ENCODE measurements at places on chromosomes 16 and 17. TPM values are rescaled to one million over a fixed set of nuclear protein-coding genes. Genes with fewer than 3 reads are reported as not detected.
A peak's percentile ranks its signal among the peaks of the same experiment; 100 is the strongest.

KRTAP16-1 gene
- not detected for total RNA-seq

CDRT15 gene
- total RNA-seq, result not detected

HAS3 gene
- 2.7 TPM for total RNA-seq

ASGR2 gene
- total RNA-seq, result 1.4 TPM

DNA sequence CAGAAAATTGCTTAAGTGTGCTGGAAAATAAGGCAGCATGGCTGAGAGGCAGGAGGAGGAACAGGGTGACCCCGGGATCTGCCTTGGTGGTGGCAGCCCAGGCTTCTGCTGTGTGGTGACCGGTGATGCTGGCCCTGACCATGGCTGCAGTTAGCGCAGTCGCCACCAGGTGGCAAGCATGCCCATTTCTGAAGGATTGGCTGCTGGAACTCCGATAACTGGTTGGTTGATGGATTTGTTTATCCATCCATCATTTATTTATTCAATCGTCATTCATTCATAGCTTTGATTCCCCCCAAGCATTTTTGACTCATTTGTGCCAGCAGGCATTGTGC, 29.1 kb upstream of the ITGA3 start:
- H3K4me3 ChIP-seq, result peak overlapping the region; percentile 68
- no peaks in the 10 kb centered on the region for H3K27me3 ChIP-seq
- H3K36me3 ChIP-seq, result no peaks in the 10 kb centered on the region
- H3K27ac ChIP-seq, result peak overlapping the region; percentile 68

- no peak overlapping the region for H3K4me3 ChIP-seq
- H3K36me3 ChIP-seq, result no peaks in the 10 kb centered on the region
- no peak for DNase-seq
- H3K27ac ChIP-seq, result no peak overlapping the region
- no peaks in the 10 kb centered on the region for H3K27me3 ChIP-seq
- peaks cover 6% of the 10 kb centered on the region for H3K4me1 ChIP-seq
Measured at GRCh38 chr17:44922746-44923470, 7.6 kb upstream of the GFAP start.

DNA sequence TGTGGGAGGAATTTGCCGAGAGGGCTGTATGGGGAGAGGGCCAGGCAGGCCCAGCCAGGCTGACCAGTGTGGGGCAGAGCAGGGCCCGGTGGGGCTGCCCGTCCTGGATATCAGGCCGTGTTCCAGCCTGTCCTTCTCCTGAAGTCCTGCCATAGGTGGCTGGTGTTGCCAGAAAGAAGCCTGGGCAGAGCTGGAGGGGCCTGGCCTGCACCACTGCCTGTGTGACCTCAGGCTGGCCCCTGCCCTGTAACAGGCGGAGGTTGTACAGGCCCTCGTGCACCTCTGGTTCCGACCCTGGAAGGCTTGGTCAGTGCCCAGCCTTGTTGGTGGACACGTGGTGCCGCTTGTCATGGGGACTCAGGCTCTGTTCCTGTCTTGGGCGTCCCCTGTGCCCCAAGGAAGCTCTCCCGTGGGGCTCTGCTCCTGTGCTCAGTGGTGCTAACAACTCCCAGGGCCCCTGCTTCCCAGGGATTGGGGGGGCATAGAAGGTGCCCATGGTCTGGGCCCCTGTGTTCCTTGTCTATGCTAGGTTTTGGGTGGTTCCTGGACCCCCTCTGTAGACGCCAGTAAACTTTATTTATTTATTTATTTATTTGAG, 33.3 kb downstream of the ADCY7 start:
- H3K4me3 ChIP-seq, result no peak overlapping the region
- no peaks in the 10 kb centered on the region for H3K36me3 ChIP-seq
- H3K27me3 ChIP-seq, result no peaks in the 10 kb centered on the region
- no peaks in the 10 kb centered on the region for H3K4me1 ChIP-seq
- no peak overlapping the region for H3K27ac ChIP-seq

DNA sequence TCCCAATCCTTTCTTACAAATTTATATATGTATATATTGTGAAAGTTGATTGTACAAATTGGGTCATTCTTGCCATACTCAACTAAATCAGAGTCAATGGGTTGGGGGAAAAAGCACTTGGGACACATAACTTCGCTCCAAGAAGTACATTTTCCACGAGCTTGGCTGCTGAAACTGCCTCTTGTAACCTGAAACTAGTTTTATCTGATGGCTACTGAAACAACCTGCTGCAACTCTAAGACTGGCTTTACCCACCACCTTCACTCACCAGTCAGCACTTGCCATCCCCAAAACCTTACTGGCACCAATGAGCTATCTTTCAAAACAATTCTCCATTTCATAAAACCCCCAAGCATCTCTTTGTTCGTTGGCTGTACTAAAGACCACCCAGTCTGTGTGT, 14.5 kb upstream of the MYCBPAP start:
- H3K4me1 ChIP-seq, result no peaks in the 10 kb centered on the region
- H3K36me3 ChIP-seq, result no peaks in the 10 kb centered on the region
- no peaks in the 10 kb centered on the region for H3K27me3 ChIP-seq
- no peak overlapping the region for H3K4me3 ChIP-seq
- DNase-seq, result no peak

DNA sequence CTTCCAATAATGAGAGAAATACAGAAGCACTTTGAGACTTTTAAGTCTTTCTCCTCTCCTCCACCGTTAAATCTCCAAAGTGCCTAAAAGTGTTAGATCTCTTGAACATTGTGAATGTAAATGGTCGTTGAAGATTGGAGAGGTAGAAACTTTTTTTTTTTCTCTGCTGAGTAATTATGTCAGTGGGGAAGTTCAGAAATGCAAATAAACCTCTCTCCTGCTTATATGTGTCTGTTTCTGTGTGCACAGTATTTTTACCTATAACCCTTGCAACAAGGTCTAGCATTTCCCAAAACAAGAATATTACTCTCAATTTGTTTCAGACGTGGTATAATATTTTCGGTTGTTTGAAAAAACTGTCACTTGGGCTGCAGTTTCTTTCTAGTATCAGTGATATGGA, 833.6 kb upstream of the CDH8 start:
- H3K4me1 ChIP-seq, result no peaks in the 10 kb centered on the region
- H3K4me3 ChIP-seq, result no peak overlapping the region
- no peak for DNase-seq
- no peaks in the 10 kb centered on the region for H3K27me3 ChIP-seq
- H3K36me3 ChIP-seq, result no peaks in the 10 kb centered on the region

GRCh38 chr17:2388020-2388682, 12.7 kb downstream of the MNT start:
- peaks cover 24% of the 10 kb centered on the region for H3K36me3 ChIP-seq
- DNase-seq, result no peak
- no peaks in the 10 kb centered on the region for H3K27me3 ChIP-seq
- peaks cover 29% of the 10 kb centered on the region for H3K4me1 ChIP-seq
- no peak overlapping the region for H3K27ac ChIP-seq

DNA sequence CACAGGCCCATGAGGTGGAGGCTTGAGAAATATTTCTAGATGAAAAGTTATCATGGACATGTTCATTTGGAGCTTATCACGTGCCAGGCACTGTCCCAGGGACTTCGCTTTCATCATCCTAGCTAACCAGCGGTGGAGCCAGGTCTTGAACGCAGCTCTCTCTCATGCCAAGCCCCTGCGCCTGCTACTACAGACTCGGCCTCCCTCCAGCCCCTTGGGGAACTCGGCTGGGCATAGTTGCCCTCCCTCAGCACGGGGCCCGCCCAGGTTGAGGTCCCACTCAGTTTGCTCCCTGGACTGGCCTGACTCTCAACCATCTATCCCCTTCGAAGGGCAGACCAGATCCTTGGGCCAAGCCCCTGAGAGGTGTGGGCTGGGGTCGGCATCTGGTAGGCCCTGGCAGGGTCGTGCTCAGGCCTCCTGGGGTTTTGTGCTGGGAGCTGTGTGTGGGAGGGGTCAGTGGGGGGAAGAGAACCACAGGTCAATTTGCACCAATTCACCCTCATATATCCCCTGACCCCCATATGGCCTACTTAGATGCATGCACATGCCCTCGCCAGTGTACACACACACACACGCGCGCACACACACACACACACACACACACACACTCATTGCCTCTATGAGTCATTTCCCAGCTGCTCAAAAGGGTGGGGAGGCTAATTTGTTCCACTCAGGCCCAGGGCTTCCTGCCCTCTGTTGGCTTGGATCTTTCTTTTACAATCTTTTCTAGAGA, 12.1 kb upstream of the SCN4A start:
- no peak overlapping the region for H3K4me3 ChIP-seq
- H3K36me3 ChIP-seq, result no peaks in the 10 kb centered on the region
- H3K27ac ChIP-seq, result peak overlapping the region; percentile 51
- no peaks in the 10 kb centered on the region for H3K27me3 ChIP-seq

DNA sequence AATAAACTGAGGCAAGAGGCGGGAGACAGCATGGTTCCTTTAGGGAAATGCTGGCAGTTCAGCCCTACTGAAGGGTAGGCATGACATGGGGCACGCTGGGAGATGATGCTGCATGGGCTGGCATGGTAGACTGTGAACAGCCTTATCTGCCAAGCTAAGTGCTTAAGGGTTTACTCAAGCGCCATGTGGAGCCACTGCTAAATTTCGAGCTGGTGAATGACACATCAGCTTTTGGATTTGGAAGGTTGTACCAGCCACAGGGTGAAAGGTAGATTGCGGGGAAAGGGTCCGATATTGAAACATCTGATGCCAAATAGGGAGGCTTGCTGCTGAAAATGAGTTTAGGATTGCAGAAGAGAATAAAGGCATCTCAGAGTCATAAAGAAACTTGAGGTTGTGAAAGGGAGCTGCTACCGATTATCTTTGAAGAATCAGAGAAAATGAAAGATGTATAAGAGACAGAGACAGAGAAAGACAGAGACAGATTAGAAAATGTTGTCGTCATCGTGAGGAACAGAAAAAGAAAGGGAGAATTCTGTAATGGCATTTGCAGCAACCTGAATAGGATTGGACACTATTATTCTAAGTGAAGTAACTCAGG, 16.3 kb downstream of the PIK3R5 start:
- no peak overlapping the region for H3K4me3 ChIP-seq
- H3K27me3 ChIP-seq, result no peaks in the 10 kb centered on the region
- H3K27ac ChIP-seq, result no peak overlapping the region
- no peaks in the 10 kb centered on the region for H3K4me1 ChIP-seq
